ENCODE measurements at places on chromosomes 12 and 14.
A peak's percentile ranks its signal among the peaks of the same experiment; 100 is the strongest.

GRCh38 chr14:100317912-100318808, 5.0 kb upstream of the SLC25A47 start:
- DNase-seq, result peak; percentile 65

DNA sequence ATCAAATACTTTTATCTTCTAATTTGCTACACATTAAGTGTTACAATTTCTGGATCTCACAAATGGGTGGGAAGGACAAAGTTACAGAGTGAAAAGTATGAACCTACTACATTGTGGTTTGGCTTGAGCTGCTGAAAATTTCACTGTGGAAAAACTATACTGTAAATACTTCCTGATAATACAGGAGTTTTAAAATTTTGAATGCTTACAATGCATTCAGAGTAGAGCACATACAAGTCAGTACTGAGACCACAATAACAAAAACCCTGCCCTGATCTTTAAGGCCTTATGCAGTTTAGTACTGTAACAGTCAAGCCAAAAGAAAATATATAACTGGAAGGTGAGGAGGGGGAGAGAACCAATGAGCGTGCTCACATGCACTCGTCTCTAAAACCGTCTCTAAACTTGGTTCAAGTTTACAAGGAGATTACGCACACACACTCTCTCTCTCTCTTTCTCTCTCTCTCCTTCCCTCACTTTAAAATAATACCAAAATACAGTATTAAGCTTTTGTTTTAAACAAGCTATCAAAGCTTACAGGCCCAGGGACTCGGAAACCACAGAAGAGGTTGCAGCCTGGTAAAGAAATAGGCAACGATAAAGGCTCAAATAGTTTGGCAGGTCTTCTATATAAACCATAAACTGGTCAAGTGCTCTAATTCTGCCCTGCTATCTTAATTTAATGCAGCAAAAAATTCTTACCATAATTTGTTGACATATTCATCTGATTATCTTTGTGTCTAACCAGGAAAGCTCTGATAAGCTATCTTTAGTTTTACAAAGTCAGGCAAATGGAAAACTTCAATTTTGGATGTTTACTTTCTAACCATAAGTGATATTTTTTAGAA, 58.0 kb downstream of the ATF7 start:
- DNase-seq, result no peak

- DNase-seq, result no peak
These were observed 275.2 kb upstream of the FLRT2 start for GRCh38 chr14:85254711-85255110.

- no peak for DNase-seq
These were observed 45.1 kb upstream of the CPM start for GRCh38 chr12:68977909-68978610.

DNA sequence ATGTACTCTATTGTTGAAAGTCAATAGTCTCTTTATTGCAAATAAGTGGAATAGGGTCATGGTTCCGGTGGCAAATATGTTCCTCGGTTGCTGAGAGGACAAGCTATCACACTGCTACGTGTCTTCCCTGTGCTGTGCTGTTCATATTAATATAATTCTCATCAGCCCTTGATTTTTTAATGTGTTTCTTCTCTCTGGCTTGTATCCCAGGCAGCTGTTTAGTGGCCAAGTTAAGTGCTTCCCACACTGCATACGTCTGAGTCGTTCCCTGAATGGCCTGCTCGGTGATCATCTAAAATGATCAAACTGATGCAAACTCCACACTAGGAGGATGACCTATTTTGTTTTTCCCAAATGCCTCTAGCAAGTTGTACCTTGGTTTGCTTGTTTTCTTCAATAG, 186.4 kb downstream of the ANO6 start:
- no peak for DNase-seq
